ENCODE measurements at places on chromosomes 5 and 9. TPM values are rescaled to one million over a fixed set of nuclear protein-coding genes. Genes with fewer than 3 reads are reported as not detected.

GRCh38 chr9:130159915-130160670, 12.1 kb upstream of the NCS1 start:
- DNase-seq = no peak

DNA sequence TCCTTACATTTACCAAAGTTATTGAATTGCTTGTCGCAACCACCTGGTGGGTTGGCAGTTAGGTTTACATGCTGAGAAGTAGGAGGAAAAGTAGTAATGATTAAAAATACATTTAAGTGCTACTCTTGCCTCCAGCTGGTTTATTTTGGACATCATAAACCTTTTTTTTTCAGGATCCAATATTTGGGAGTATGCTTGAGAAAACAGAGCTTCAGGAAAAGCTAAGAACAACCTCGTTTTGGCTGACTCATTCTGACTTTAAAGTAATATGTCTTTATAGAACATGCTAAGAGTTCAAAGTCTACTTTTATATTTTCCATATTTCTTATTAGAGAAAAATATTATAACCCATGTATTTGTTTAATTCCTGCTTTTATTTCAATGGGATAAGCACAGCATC, 41.7 kb upstream of the BNC2 start:
- DNase-seq = no peak

- DNase-seq = no peak
These were observed 562.9 kb upstream of the FTMT start for GRCh38 chr5:121288781-121289180.

DNA sequence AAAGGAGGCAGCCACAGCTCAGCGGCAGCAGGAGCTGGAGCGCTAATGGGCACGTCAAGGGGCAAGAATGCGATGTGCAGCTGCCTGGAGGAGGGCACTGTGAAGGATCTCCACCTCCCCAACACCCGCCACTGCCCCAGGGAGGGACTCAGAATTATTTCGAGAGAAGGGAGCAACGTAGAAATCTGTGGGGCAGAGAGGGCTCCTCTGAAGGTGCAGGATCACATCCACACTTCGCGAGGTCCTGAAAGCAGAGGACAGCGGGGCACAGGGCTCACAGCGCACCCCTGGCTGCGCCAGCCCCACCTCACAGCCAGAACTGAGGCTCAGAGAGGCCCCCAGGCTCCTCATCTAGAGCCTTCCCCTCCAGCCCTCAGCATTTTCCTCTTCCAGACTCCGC, 7.9 kb downstream of the COL23A1 start:
- no peak for DNase-seq

DNA sequence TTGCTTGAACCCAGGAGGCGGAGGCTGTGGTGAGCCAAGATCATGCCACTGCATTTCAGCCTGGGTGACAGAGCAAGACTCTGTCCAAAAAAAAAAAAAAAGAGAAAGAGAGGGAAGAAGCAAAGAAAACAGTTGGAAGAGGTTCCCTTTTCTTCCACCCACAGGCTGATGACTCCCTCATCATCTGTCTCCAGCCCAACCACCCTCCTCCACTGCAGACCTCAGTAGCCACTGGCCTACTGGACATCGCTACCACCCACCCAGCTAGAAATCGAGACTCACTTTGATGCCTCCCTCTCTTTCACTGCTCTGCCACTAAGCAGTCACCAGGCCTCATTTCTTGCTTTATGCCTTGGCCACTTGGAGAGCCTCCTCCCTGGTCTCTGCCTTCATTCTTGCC, 71.2 kb downstream of the NIPSNAP3B start:
- DNase-seq = no peak

Gene PTPRD
- 117 TPM for polyA plus RNA-seq

Data from right lung (tissue), 10 donors.